ENCODE measurements at places on chromosomes 5 and 9.

- no peak for DNase-seq
These were observed 9.6 kb upstream of the ADRB2 start for GRCh38 chr5:148816782-148817181.

- DNase-seq, result no peak
These were observed 376.6 kb downstream of the EFNA5 start for GRCh38 chr5:107294211-107294550.

- no peak for DNase-seq
These were observed 13.1 kb downstream of the LOX start for GRCh38 chr5:122064992-122065391.

GRCh38 chr9:113673726-113674125 lies 202.4 kb upstream of the ZNF618 start:
- no peak for DNase-seq

GRCh38 chr9:92648474-92648971 lies 21.4 kb downstream of the IPPK start:
- DNase-seq, result no peak

DNA sequence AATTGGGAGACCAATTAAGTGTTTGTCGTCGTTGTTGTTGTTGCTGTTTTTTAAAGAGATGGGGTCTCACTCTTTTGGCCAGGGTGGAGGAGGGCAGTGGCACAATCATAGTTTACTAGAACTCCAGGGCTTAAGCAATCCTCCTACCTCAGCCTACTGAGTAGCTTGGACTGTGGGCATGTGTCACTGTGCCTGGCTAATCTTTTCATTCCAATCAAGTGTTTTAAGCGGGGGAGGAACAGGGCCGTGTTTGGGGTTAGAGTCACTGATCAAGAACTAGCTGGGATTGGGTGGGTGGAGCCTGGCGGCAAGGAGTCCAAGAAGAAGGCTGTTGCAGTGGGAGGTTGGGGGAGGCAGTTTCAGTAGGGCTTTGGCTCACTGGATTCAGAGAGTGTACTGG lies 13.8 kb downstream of the SNX30 start:
- no peak for DNase-seq

- DNase-seq, result no peak
These were observed 772.1 kb upstream of the DMAC1 start for GRCh38 chr9:8571643-8572042.

DNA sequence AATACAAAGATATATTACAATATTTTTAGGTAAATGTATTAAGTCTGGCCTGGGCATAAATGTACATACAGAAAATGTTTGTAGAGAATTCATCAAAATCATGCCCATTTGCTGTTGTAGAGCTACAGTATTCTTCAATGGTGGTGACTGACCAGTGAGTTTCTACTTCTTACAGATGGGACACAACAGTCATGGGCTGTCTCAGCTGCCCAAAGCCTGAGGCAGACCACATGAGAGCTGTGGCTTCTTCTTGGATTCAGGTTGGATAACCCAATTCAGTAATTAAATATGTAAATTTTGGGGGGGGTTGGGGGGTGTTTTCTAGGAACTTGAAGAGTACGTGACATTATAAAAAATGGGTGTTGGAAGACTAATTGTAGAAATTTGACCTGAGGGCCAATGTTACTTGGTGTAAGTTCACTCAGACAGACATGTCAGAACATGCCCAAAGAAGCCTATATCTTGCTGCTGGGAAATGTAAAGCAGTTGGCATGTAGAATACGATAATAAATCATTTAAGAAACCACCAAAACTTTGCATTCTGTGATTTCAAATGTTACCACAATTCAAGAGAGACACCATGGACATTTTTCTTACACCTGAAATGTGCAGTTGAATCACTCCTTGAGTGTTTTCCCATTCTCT lies 17.9 kb downstream of the STARD4 start:
- DNase-seq, result no peak

GRCh38 chr5:123671042-123671441 lies 159.1 kb downstream of the CSNK1G3 start:
- DNase-seq, result no peak

GRCh38 chr5:14105718-14106410 lies 37.3 kb upstream of the TRIO start:
- no peak for DNase-seq

DNA sequence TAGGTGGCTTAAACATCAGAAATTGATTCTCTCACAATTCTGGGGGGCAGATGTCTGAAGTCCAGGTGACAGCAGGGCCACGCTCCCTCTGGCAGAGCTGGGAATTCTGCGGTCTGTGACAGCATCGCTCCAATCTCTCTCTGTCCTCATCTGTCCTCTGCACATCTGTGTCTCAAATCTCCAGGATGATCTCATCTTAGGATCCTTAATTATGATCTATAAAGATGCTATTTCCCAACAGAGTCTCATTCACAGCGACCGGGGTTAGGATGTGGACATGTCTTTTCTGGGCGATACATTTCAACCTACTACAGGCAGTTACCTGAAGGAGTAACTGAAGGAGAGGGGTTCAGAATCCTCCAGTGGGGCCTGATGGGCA lies 31.4 kb downstream of the ANKRD33B start:
- DNase-seq, result no peak

DNA sequence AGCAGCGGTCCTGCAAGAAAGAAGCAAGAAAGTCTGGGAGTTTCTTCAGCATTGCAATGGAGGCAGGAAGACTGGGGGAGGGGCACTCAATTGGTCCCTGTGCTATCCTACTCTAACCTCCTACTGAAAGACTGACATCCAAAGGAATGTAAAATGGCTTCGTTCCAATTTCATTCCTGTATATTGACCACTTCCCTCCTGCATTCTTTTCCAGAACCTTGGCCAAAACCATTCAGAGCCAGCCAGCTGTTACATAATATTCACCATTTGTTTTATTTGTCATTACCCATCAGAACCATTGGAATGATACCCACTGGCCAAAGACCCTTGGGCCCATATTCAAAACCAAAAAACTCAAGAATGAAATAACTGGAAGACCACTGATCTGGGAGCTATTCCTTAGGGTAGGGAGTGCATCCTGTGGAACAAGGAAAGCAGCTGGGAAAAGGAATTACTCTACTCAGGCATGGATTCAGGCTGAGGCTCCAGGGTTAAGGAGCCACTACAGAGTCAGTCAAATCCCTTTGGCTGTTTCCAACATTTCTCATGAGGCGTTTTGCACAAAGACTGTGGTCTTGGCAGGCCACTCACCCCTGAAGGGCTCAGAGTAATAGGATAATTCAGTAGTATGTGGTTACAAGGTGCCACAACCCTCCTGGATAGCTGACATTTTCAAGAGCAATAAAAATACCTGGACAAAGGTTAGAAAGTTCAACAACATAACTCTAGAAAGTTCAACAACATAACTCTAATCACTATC lies 148.7 kb upstream of the SLC1A3 start:
- DNase-seq, result no peak

DNA sequence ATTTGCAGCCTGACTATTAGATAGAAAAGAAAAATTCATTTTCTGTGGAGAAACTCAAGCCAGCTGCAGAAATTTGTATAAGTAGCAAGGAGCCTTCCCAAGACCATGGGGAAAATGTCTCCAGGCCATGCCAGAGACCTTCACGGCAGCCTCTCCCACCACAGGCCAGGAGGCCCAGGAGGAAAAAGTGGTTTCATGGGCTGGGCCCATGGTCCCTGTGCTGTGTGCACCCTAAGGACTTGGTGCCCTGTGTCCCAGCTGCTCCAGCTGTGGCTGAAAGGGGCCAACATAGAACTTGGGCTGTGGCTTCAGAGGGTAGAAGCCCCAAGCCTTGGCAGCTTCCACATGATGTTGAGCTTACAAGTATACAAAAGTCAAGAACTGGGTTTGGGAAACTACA lies 73.3 kb upstream of the TTC23L start:
- no peak for DNase-seq

DNA sequence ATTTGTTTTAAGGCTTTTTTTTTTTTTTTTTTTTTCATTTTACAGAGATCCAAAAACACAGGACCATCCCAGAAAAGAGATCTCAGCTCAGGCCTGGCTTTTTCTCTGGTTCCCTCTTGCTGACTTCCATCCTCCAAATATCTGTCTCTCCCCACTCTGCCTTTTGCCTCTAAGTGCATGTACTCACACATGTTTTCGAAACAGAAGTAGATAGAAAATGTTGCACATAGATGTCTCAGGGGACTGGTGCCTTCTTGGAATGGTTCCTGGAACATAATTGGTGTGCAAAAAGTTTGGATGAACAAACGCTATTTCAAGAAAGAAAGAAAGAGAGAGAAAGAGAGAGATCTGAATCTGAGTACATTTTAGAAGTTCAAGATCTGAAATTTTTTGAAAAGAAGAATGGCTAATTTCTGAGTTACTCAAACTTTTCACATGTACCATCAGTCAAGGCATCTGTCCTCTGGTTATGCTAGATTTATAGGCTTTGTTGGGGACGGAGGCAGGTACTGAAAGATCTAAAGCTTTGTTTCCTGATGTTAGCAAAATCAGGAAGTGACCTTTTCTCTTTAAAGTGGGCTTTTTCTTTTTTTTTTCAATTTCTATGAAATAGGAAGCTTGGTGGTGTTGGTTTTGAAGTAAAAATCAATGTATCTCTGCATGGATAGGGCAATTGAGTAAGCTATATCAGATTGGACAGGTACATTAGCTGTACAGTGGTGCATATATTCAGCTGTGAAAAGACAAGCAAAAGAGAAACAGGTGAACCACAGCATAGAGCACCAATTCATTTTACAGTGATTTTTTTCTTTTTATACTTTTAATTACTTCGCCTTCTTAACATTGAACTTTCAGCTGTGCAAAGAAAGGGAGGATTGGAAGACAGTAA lies 8.5 kb upstream of the TNFSF8 start:
- DNase-seq, result no peak

DNA sequence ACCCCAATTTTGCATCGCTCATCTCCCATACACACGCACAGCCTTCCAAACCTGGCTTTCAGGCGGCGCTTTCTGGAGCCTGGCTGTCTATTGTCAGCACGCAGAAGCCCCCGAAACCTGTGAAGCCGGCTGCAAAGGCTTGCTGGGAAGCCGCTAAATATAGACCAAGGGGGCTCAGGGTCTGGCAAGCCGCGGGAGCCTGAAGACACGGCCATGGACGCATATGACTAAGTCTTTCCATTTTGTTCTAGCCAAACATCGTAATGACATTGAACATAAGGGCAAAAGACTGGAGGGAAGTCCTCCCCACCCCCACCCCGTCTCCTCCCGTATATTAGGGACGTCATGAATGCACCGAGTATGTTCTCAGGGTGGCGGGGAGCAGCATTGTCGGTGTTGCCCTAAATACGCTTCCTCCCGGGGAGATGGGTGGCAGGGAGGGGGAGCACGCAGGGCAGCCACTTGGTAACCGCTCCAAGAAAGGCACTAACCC lies 1.1 kb downstream of the CTNND2 start:
- DNase-seq, result no peak

DNA sequence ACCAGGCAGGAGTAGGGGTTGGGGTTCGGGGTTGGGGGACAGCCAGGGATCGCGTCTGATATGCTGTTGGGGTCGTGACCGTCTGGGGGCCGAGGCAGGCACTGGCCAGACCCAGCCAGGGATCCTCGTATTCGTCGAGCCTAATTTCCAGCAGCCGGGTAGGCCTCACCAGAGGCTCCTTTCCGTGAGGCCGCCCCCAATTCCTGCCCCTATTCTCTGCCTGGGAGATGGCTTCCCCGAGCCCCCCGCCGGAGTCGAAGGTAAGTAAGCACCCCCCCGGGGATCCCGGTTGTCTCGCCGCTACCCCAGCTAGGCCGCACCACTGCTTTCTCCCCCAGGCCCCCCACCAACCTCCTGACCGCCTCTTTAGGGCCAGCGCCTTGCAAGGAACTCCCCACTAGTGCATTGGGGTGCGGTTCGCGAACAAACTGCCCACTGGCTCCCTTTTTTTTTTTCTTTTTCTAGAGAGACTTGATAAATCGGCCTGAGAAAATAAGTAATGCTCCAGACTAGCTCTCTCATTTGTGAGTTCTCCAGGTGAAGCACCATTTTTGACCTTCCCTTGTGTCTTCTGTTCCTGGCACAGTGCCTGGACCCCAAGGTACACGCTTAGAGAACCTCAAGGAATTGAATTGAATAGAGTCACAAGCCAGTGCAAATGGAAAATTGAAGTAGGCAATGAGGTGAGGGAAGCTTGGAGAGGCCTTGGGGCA lies 435 bp downstream of the ZNF189 start:
- DNase-seq, result no peak

DNA sequence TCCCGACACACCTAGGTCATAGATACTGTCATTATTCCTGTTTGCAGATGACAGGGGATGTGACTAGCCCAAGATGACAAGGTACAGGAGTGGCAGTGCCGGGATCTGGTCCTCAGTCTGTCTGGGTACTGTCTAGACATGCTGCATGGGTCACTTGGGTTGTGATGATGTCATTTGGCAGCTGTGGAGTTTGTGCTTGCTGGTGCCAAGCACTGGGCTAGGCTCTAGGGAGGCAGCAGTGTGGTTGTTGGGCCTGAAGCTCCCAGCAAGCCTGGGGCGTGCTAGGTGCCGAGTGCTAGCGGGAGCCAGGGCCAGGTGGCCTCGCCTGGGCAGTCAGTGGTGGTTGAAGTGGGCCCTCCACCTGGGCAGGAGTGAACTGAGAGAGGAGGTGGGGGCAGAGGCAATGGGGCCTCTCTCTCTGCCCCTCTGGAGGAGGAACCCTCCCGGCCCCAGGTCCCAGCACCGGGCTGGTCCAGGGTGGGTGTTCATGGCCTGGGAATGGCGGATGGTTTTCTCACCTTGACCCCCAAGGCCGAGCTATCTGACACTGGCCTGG lies 8.8 kb upstream of the ASB6 start:
- DNase-seq, result no peak

- DNase-seq, result no peak
These were observed 7.5 kb downstream of the TRIM41 start for GRCh38 chr5:181230551-181230950.

DNA sequence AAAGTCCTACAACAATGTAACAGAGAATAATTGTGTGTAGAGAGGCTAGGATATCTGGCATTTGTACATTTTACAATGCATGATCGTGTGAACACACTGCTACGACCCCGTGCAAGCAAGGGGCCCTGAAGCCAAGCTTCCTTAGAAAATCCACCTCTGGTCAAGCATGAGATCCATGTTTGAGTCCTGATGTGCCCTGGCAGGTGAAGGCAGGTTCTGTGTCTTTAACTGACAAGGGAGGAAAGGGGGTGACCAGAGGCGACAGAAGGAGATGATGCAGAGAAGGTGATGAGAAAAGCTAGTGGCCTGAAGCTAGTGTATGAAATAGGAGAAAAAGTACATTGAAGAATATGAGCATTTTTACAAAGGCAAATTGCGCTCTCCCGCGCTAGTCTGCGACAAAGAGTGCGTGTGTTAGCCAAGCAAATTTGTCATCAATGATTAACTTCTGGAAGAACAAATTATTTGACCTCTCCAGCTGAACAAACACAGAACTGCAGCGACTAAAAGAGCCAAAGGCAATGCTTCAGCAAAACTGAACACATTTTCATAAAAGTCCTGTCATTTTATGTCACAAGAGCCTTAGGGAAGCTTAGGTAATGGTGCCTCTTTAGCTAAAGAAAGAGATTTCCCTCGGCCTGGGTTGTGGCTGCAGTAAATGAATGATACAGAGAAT lies 101.7 kb upstream of the DAPK1 start:
- no peak for DNase-seq

- no peak for DNase-seq
These were observed 53.0 kb upstream of the RFX3 start for GRCh38 chr9:3578786-3579185.

GRCh38 chr9:137297966-137298365 lies 4.1 kb downstream of the NRARP start:
- DNase-seq, result no peak
